ENCODE measurements at places on chromosomes 4 and X. TPM values are rescaled to one million over a fixed set of nuclear protein-coding genes. Genes with fewer than 3 reads are reported as not detected.
A peak's percentile ranks its signal among the peaks of the same experiment; 100 is the strongest.

DNA sequence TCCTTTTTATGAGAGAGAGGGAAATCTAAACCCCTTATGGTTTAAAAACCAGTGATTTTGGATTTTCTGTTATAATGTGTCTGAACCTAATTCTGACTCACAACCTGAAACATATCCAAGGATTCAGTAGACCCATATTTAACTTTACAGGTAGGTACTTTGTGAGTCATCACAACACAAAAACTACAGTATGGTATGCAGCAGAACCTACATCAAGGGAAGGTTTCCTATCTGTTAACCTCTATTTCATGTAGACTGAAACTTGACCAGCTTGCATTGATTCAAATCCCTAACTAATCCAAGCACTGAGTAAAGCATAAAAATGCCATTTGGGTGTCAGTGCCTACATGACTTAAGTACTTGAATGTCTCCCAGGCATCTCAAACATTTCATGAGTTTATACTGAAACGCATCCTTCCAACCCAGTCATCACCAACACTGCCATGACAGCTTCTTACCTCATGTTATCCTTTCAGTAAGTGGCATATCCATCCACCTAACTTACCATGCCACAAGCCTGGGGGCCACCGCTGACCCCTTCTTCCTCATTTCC is 4.3 kb upstream of the ARHGAP10 start:
- no peaks in the 10 kb centered on the region for H3K27me3 ChIP-seq
- H3K27ac ChIP-seq = no peak overlapping the region
- H3K4me3 ChIP-seq = no peak overlapping the region

DNA sequence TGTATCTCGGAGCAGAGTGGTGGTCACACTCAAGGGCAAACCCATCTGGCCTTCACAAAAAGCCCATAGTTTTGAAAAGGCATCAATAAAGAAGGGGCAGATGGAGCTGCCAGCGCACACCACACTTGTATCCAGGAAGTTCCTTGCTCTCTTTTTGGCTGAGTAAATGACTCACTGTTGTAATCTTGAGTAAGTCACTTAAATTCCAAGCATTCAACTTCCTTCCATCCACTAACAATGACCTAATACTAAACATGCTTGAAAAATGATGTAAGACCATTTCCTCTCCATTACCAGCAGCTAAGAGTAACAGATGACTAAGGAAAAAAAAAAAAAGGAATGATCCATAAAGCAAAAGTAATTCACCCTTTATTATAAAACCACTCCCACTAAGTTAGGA is 32.4 kb upstream of the MYOZ2 start:
- H3K4me1 ChIP-seq = peaks cover 23% of the 10 kb centered on the region
- H3K4me3 ChIP-seq = no peak overlapping the region
- peak; percentile 100 for DNase-seq
- H3K36me3 ChIP-seq = no peaks in the 10 kb centered on the region
- no peaks in the 10 kb centered on the region for H3K27me3 ChIP-seq
- H3K27ac ChIP-seq = peak overlapping the region; percentile 85

DNA sequence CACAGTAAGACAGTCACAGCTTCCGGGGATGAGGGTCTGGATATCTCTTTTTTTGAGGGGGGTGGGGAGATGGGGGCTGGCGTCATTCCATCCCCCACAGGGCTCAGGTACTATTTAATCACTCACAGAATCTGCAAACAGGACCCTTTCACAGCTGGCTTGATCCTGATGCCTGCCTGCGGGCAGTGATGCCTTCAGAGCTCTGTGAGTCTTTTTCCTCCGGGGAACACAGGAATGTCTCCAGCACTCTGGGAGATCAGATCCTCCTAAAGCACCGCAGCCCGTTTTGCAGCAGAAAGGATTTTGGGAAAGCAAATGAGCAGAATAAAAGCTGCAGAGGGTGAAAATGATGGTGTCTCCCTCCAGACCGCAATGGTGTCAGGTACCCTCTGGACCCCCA is 13.2 kb upstream of the SHOX start:
- no peaks in the 10 kb centered on the region for H3K27me3 ChIP-seq
- H3K4me1 ChIP-seq = no peaks in the 10 kb centered on the region
- H3K36me3 ChIP-seq = no peaks in the 10 kb centered on the region
- no peak for DNase-seq
- no peak overlapping the region for H3K27ac ChIP-seq

DNA sequence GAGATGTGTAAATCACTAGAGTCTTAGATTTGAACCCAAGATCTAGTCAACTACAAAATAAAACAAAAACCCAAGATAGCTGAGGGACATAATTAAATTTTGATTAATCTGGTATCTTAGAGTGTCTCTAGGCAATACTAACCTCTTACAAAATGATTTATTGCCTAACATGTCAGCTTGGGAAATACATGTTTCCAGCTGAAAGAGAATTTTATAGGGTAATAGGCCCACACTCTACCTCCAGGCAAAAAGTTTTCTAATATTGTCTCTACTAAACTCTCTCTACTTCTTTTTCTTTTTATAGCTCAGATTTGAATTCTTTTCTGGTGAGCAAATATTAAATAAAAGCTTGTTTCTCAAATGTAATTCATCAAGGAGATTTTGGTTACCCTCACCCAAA is 263.2 kb downstream of the IL15 start:
- DNase-seq = no peak
- H3K27ac ChIP-seq = no peak overlapping the region
- H3K36me3 ChIP-seq = no peaks in the 10 kb centered on the region
- no peaks in the 10 kb centered on the region for H3K27me3 ChIP-seq
- H3K4me1 ChIP-seq = no peaks in the 10 kb centered on the region

GRCh38 chr4:111435986-111436744 is 709.1 kb upstream of the FAM241A start:
- H3K27me3 ChIP-seq = no peaks in the 10 kb centered on the region
- no peak for DNase-seq
- no peaks in the 10 kb centered on the region for H3K36me3 ChIP-seq
- H3K27ac ChIP-seq = no peak overlapping the region

DNA sequence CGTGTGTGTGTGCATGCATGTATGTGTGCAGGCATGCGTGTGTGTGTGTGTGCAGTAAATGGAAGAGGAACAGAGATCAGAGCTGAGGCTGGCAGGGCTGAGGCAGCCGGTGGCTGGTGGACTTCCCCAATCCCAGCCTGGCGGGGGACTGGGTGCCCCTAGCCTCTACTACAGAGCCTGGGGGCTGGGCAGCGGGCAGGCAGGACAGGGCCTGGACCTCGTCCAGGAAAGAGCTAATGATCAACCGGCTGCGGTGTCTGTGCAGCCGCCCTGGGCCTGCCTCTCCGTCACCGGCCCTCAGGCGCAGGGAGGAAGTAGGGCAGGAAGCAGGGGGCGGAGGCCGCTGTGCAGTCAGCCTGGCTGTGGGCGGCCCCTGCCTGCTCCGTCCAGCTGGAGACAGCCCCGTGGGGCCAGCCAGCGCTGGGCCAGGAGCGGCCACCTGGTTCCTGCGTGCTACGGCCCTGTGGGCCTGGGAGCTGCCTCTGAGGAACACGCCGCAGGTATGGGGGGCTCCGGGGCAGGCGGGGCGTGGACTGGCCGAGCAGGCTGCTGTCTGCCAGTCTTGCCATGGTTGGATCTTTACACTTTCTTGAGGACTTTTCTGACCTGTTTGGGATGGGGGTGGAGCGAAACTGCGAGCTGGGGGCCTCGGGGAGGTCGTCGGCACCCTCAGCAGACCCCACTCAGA is at the start of gene SH3TC1:
Gene SH3TC1, plus strand, starts transcription at position 385 of the 688 bp plus-strand sequence. CDS start 5,905 bp downstream, outside the sequence.
- peaks cover 6% of the 10 kb centered on the region for H3K27me3 ChIP-seq
- H3K27ac ChIP-seq = peak within 1 kb of the TSS; percentile 27
- H3K36me3 ChIP-seq = no peaks in the 10 kb centered on the region
- peaks cover 22% of the 10 kb centered on the region for H3K4me1 ChIP-seq

- no peak for DNase-seq
- peaks cover 2% of the 10 kb centered on the region for H3K36me3 ChIP-seq
- peaks cover 20% of the 10 kb centered on the region for H3K4me1 ChIP-seq
- H3K4me3 ChIP-seq = peak overlapping the region; percentile 64
Observed at GRCh38 chrX:154019061-154019621, 561 bp downstream of the IRAK1 start.

- H3K4me3 ChIP-seq = no peak overlapping the region
- DNase-seq = no peak
- no peak overlapping the region for H3K27ac ChIP-seq
- H3K27me3 ChIP-seq = no peaks in the 10 kb centered on the region
Observed at GRCh38 chrX:143002206-143002605, 23.5 kb upstream of the SPANXN4 start.

DNA sequence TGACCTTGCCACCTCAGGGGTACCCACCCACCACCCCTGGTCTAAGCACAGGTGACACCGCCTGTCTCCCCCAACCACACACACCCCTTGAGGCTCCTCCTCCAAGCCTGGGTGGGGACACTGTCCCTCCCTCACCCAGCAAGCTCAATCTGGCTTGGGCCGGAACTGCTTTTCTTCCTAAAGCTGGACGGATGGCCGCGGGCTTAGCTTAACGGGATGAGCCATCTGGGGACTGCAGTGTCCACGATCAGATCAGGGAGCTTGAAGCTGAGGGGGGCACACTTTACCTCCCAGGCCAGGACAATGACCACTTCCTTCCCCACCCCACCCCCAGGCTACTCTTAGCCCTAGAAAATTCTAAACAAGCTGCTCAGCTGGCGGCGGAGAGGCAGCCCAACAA is 1.0 kb upstream of the SLC6A8 start:
- no peak overlapping the region for H3K4me3 ChIP-seq
- H3K27ac ChIP-seq = no peak overlapping the region
- H3K27me3 ChIP-seq = no peaks in the 10 kb centered on the region
- DNase-seq = no peak
- peaks cover 11% of the 10 kb centered on the region for H3K4me1 ChIP-seq

DNA sequence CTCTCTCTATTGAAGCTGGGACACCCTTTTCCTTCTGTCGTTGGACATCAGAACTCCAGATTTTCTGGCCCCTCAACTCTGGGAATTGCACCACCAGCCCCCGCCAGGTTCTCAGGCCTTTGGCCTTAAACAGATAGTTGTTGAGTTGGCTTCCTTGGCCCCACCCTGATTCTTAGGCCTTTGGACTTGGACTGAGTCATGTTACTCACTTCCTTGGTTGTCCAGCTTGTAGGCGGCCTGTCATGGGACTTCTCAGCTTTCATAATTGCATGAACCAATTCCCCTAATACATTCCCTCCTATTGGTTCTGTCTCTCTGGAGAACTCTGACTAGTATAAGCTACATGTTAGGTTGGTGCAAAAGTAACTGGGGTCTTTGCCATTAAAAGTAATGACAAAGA is 195.7 kb downstream of the GPAT3 start:
- DNase-seq = no peak
- no peak overlapping the region for H3K27ac ChIP-seq
- H3K4me1 ChIP-seq = no peaks in the 10 kb centered on the region
- no peak overlapping the region for H3K4me3 ChIP-seq
- H3K36me3 ChIP-seq = no peaks in the 10 kb centered on the region

DNA sequence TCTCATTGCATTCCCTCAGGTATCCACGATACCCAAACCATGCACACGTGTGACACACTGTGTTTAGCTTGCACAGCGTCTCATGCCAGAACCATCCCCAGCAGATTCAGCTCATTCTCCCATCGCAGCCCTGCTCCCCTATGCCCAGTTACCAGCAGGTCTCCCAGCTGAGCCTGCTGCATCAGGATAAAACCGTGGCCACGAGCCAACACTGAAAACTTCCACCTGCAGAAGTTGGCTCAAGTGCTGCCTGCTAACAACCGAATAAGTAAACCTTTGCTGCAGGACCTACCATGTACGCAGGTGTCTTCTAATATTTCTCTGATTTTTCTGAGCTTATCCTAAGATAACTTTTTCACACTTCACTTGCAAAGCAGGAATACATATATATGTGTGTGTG is 120.4 kb upstream of the STS start:
- H3K27ac ChIP-seq = no peak overlapping the region
- H3K4me1 ChIP-seq = no peaks in the 10 kb centered on the region
- H3K36me3 ChIP-seq = no peaks in the 10 kb centered on the region
- no peaks in the 10 kb centered on the region for H3K27me3 ChIP-seq
- no peak overlapping the region for H3K4me3 ChIP-seq
- DNase-seq = no peak

GRCh38 chrX:131257367-131257766 is 31.7 kb downstream of the IGSF1 start:
- H3K4me1 ChIP-seq = no peaks in the 10 kb centered on the region
- H3K36me3 ChIP-seq = no peaks in the 10 kb centered on the region
- H3K27ac ChIP-seq = no peak overlapping the region

DNA sequence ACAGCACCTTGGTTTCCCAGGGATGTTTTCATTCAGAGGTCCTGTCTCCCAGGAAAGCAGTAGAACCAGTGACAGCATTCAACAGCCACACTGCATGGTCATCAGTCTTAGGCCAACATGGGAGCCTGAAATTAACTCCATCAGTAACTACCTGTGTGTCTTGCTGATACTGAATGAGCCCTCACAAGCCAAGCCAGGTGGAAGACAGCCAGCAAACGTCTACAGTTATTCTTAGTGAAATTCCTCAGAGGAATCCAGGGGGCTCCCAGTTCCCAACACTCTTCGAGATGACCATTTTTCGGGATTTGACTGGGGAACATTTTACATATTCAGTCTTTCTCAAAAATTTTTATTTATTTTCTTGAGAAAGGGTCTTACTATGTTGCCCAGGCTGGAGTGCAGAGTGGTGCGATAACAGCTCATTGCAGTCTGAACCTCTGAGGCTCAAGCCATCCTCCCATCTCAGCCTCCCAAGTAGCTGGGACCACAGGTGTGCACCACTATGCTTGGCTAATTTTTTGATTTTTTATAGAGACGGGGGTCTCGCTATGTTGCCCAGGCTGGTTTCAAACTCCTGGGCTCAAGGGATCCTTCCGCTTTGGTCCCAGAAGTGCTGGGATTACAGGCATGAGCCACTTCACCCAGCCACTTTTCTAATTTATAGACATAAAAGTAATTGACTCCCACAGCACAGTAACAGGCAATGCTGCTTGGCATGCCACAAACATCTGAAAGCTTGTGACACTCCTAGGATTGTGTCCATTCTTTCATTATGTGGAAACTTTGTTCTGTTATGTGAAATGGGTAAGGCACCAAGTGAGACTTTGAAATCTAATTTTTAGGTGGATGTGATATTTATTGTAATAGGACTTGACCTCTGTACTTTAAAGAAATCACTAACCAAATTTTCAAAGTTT is 116.9 kb downstream of the SOWAHB start:
- peaks cover 28% of the 10 kb centered on the region for H3K4me1 ChIP-seq
- H3K36me3 ChIP-seq = no peaks in the 10 kb centered on the region
- peak overlapping the region; percentile 95 for H3K27ac ChIP-seq
- H3K27me3 ChIP-seq = no peaks in the 10 kb centered on the region
- H3K4me3 ChIP-seq = no peak overlapping the region

The TXK gene
- total RNA-seq = not detected

The VSIG4 gene
- total RNA-seq = not detected

The CFAP99 gene
- total RNA-seq = not detected

The PDLIM3 gene
- 30.7 TPM for total RNA-seq
